ENCODE measurements at places on chromosomes 3 and 15.

DNA sequence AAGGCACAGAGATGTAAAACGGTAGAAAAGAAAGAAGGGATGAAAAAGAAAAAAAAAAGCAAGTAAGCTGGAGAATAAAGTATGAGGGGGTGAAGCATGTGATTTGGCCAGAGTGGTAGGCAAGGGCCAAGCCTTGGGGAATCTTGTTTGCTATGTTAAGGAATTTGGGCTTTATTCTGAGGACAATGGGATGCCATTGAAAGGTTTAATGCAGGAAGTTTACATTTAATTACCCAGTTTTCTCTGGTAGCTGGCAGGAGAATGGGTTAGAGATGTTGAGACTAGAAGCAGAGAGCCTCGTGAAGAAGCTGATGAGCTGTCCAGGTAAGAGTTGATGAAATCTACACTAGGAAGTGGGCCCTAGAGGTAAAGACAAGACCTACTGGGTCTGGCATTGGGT is 455.9 kb downstream of the PDCD6IP start:
- DNase-seq: no peak

- no peak for DNase-seq
These were observed 474.8 kb downstream of the CNTN3 start for GRCh38 chr3:74139648-74140047.

- DNase-seq: no peak
These were observed 43.4 kb downstream of the C2CD4A start for GRCh38 chr15:62109982-62110851.

GRCh38 chr3:130850044-130850797 is 43.7 kb upstream of the ATP2C1 start:
- peak; percentile 8 for DNase-seq

DNA sequence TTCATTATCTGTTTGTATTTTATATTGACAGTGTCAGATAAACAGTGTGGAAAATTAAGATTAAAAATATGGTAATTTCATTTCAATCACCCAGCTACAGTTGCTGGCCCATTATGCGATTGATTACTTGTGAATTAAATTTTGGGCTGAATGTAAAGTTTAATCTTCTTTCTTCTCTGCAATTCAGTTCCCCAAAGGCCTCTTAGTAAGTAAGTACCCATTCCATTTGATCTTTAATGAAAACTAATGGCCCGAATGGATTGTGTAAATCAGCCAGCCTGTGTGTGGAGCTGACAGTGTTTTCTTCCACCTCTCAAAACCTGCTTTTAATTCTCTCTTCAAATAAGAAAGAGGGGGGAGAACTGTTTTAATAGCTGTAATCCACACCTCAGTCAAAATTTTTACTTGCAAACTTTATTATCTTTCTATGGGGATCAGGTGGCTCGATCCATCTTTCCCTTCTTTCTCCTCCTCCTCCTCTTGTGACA is 307.1 kb downstream of the IL20RB start:
- DNase-seq: no peak

DNA sequence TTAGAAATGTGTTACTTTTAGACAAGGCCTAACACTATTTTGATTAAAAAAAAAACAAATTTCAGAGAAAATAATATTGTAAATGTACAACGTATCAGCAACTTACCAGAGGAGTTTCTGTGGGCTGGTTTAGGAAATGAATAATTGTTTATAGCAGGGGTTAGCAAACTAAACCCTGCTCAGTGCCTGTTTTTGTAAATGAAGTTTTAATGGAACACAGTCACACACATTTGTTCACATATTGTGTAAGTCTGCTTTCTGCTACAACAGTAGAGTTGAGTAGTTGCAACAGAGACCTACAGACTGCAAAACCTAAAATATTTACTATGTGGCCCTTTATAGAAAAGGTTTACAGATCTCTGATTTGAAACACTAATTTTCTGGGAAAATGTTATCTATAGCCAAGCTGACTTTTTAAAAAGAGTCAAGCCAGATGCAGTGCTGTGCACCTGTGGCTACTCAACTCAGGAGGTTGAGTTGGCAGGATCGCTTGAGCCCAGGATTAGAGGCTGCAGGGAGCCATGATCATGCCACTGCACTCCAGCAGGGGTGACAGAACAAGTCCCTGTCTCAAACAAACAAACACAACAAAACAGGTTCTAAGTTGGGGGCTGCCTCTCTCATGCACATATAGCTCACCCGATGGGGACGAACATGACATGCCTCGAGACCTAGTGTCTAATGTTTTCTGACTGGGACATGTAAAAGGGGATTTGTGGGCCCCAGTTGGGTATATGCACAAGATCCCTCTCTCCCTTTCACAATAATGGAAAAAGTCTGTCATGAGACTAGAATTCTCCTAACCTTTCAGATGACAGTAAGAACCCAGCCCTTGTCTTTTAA is 182.5 kb downstream of the TNIK start:
- no peak for DNase-seq

DNA sequence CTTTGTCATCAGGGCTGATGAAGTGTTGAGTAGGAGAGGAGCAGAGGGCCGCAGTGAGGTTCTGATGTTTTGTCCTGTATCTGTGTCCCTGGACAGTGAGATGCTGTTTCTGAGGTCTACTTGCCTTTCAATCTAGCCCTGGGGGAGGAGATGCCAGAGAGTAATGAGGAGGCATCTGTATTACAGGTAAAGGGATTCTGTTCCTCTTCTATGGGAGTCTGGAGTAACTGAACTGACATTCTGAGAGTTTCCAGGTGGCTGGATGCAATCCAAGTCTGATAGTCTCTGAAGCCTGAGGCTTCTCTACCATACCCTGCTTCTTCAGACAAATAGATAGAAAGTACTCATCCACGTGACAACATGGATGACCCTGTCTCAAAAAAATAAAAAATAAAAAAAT is 60.9 kb downstream of the IL12A start:
- no peak for DNase-seq

DNA sequence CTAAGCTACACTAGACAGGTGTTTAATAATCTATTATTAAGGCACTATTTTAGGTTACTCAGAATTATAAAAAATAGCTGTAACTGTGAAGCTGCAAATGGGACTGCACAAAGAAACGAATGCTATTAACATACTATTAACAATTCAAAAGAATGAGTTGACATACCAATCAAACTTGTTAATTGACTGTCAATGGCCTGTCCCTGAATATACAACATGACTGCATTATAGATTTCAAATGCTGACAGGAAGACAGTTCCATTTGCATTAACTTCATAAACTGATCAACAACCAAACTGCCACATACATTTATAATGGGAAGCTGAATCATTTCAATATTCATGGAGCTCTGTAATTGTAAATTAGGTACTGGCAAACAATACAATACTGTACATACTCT is 169.0 kb upstream of the NANOGP8 start:
- DNase-seq: no peak

DNA sequence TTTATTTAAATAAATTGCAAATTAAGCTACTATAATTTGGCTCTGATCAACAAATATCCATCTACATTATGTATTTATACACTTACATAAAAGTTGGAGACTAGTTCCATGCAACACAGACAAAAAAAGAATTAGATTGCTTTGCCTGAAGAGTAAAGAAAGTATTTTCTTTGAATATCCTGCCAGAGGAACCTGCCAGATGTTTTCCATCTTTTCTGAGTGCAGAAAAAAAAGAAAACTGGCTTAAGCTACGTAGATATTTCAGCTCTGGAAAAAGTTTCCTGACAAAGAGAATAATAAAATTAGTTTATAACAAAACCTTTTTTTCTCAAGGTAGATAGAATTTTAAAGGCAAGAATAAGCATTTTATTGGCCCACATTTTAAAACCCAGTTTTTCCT is 607.5 kb upstream of the NAALADL2 start:
- no peak for DNase-seq

- no peak for DNase-seq
These were observed 734.5 kb downstream of the ZPLD1 start for GRCh38 chr3:103169289-103169688.

DNA sequence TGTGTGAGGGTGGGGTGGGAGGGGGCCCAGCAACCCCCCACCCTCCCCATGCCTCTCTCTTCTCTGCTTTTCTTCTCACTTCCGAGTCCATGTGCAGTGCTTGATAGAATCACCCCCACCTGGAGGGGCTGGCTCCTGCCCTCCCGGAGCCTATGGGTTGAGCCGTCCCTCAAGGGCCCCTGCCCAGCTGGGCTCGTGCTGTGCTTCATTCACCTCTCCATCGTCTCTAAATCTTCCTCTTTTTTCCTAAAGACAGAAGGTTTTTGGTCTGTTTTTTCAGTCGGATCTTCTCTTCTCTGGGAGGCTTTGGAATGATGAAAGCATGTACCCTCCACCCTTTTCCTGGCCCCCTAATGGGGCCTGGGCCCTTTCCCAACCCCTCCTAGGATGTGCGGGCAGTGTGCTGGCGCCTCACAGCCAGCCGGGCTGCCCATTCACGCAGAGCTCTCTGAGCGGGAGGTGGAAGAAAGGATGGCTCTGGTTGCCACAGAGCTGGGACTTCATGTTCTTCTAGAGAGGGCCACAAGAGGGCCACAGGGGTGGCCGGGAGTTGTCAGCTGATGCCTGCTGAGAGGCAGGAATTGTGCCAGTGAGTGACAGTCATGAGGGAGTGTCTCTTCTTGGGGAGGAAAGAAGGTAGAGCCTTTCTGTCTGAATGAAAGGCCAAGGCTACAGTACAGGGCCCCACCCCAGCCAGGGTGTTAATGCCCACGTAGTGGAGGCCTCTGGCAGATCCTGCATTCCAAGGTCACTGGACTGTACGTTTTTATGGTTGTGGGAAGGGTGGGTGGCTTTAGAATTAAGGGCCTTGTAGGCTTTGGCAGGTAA is 8.1 kb downstream of the FAM131A start:
- DNase-seq: no peak

- no peak for DNase-seq
These were observed 73.1 kb downstream of the SATB1 start for GRCh38 chr3:18351823-18352744.

DNA sequence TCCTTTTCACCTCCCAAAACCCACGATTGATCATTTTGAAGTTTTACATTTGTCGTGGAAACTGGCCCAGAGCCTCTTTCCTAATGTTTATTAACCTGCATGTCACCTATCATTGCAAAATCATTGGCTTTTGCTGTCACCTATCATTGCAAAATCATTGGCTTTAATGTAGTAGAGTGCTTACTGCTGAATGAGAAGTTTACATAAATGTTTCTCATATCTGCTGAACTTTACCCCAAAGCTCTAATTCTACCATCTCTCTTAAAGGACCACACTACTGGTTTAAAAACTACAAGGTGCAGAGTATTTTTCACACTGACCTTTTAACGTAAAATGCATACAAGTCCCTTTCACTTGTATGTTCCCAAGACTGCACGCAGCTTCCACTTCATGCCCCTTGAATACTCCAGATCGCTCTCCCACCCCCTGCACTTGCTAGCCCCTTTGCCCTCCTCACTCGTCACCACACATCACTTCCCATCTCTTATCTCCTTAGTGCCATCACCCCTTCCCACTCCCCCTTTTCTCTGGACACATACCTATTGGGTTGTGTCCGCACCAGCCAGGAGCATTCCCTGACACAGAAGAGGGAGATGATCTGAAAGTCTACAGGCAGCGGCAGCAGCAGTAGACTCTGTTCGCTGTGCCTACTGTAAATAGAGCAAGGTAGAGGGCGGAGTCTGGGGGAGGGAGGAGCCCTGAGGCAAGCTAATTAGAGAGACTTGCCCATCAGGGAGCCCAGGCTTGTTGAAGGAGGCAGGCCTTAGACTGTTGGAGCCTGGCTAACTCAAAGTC is 30.2 kb upstream of the ATOSA start:
- DNase-seq: no peak

DNA sequence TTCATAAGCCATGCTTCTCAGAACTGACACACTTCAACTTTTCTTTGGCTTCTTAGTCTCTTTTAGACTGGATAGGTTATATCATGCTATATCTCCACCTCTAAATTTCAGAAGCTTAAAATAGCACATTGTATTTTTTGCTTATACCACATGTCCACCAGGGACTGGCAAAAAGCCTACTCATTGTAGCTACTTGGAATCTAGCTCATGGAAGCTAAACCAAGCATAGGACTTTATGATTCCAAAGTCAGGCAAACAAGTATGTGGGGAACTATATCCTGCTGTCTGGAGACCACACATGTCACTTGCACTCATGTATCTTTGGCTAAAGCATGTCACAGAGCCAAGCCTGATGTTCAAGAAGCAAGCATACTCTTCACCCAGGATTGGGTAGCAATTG is 245.0 kb upstream of the RASGRP1 start:
- no peak for DNase-seq

DNA sequence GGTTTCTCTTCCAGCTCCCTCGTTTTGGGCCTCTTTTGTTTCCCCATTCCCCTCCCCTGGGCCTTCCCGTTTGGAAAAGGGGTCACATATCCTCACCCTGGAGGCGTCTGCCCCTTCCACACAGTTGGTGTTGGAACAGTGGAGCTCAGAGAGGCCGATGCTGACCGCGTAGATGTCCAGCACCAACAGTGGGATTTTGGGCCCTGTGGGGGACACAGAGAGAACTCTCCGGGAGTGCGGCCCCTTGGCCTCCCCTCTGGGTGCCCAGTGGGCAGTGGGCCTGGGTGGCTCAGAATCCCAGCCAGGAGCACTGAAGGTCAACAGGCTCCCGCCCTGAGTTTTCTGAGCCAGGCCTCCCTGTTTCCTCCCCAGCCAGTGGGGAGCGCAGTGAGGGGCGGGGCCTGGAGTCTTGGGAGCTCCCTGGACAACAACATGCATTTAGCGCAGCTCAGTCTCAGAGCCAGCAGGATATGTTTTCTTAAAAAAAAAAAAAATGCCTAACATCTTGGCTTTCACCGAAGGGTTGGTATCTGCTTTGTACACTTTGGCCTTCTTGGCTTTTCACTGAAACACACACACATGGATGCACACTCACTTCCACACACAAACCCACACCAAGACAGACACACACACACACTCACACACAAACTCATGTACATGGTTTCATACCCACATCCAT is 670 bp upstream of the ISLR start:
- no peak for DNase-seq

GRCh38 chr15:100721758-100722550 is 119.6 kb downstream of the ASB7 start:
- no peak for DNase-seq

DNA sequence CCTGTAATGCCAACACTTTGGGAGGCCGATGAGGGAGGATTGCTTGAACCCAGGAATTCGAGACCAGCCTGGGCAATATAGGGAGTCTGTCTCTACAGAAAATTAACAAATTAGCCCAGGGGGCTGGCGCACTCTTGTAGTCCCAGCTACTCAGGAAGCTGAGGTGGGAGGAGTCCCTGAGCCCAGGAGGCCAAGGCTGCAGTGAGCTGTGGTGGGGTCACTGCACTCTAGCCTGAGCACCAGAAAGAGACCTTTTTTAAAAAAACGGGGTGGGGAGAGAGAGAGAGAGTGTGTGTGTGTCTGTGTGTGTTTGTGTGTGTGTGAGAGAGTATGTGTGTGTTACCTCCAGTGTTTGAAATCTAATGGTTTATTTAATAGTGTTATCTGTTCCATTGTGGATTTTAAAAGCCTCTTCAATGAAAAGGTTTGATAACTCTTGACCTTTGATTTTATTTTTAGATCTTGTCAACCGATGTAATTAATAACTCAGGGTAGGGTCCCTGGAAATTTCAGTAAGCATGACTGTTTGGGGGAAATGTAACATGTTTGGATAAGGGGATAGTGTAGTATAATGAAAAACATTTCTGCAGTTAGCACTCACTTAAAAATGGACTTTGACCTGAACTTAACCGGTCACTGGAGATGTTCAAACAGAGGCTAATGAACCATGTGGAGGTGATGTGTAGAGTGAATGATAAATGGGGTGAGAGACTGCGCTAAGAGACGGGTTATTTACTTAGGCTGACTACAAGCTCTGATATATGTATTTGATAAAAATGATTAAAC is 29.7 kb downstream of the LRCH3 start:
- DNase-seq: no peak

All from stimulated activated CD8-positive, alpha-beta memory T cell treated with anti-CD3 and anti-CD28 coated beads, Interleukin-4, amount 100 ng/mL, for 4 hours (primary cell).